ENCODE measurements at places on chromosomes 6 and 20.
A peak's percentile ranks its signal among the peaks of the same experiment; 100 is the strongest.

GRCh38 chr6:155517294-155517693, 61.7 kb upstream of the NOX3 start:
- DNase-seq: no peak

DNA sequence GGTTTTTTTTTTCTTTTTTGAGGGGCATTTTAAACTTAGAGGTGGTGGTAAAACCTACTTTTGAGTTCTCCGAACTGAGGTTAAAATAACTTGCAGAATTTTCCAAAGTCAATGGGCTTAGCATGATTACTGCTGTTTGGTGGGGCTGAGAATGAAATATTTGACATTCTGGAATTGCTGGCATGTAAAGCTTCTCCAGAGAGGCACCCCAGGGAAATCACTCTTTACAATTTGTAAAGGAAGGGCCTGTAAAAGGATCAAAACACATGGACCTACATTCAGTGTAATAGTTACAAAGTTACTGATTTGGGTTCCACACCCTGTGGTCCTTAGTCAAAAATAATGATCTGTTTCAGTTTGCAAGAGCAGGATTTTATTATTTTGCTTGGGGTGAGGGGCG, 5.5 kb downstream of the FAM217B start:
- no peak for DNase-seq

DNA sequence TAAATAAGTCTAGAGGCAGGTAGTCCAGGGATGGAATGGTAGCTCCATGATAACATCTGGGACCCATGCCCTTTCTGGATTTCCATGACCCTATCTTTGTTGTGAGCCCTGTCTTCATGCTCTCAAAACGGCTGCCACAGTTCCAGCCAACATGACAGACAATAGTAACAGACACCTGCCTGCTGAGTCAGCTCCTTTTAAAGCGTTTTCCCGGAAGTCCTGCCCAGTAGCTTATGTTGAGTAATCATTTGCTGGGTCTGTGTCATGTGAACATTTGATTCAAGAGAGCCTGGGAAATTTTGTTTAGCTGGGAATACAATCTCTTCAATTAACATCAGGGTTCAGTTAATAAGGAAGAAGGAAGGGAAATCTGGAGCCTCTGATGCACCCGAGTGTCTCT, 262.2 kb upstream of the SULF2 start:
- DNase-seq: no peak

DNA sequence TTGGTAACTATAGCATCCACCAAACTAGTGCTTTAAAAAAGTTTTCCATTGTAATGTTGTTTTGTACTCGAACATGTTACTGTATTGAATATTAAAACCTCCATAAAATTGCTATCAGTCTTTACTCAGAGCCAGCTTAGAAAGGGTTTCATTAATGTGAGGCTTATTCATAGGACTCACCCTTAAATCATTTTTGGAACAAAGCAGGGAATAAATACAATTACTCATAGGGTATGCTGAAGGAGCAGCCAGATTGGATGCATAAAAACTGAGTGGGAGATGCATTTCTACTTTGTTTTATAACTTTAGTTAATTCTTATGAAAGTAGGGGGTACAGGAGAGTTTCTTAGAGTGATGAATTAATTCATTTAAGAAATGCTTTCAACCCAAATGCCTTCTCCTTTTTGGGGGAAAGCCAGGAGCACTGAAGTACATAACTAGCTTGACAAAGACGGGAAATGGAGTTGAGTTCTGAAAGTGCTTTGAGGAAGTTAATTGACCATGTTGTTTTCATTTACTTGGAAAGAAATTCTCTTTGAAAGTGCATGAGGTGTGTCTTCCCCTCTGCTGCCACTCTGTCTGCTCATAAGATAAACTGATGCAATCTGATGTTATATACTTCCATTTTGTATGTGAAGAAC, 90.3 kb downstream of the RNF144B start:
- no peak for DNase-seq

DNA sequence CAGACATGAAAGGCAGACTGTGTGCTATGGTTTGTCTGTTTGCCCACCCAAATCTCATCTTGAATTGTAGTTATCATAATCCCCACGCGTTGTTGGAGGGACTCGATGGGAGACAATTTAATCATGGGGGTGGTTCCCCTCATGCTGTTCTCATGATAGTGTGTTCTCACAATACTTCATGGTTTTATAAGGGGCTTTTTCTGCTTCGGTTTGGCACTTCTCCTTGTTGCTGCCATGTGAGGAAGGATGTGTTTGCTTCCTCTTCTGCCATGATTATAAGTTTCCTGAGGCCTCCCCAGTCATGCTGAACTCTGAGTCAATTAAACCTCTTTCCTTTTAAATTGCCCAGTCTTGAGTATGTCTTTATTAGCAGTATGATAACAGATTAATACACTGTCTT, 47.2 kb upstream of the MICB start:
- no peak for DNase-seq

DNA sequence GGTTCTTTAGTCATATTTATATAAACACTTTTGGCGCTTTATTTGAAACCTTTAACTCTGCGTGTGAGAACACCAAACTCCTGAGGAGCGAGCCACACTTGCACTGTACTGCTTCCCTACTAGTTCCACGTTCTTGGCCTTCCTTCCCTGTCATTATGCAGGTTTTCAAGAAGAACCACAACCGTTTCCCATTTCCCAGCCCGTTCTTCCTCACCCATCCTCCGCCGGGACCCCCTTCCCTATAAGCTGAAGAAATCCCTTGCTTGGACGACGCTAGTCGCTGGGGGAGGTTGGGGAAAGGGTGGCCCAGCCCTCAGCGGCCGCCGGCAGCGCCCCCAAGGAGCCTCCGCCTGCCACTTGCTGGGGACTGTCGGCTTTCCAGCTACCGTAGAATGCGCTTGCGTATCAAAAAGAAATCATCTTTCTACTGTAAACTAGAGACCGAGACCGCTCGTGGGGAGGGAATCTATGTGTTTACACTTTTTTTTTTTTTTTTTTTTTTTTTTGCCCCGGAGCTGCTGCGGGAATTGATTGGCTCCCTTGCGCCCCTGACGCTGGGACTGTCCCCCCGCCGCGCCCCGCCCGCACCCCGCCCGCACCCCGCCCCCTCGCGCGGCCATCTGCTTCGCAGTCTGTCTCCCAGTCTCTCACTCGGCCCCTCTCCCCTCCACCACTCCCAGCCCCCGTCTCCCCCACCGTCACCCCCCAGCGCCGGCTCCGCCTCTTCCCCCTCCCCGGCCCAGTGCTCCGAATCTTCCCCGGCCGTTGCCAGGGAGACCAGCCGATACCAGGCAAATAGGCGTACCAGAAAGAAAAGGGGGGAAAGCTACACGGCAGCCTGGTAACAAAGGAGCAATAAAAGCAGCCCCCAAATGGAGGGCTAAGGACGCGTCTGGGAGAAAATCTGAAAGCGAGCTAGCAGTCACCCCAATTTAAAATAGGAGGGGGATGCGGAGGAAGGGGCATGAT, 2.3 kb upstream of the MARCKS start:
- DNase-seq: peak; percentile 94

- peak; percentile 38 for DNase-seq
Observed at GRCh38 chr6:24982231-24982630, 46.5 kb upstream of the RIPOR2 start.

DNA sequence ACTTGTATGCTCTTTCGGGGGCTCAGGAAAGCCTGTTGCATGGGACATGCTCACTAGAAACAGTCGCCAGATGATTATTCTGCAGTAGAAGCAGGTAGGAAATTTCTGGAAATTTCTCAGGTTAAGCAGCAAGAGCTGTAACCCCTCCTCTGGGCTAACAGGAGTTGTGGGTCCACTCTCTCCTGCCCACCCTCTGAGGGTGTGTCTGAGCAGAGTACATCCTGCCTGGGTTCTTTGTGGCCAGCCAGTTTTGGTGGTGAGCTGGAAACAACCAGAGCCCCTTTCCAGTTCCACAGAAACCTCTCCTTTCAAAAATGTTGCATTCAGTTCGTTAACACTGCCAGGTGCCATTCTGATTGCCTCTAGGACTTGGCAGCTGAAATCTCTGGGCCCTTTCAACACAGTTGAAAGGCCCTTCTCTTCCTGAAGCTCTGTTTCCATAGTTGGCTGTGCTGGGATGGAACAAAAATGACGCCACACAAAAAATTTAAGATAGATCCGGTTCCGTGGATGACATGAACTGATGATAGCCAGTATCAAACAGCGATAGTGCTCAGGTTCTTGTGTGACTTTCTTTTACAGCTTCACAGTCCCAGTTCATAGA, 38.5 kb downstream of the PLCG1 start:
- DNase-seq: no peak

DNA sequence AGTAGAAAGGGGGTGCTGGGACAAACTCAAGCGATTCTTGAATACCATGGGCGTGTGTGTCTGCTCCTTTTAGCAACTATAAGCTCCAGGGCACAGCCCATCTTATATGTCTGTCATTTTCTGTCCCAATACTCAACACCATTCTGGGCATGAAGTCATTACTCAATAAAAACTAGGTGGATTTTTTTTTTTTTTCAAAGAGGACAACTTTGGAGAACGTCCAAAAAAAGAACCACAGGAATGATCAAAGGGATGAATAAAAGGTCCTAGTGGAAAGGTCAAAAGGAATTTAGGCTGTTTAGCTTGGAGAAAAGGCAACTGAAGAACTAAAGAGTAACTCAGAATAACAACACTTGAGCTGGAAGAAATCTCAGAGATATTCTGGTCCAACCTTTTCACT, 24.4 kb downstream of the UQCC1 start:
- DNase-seq: no peak

DNA sequence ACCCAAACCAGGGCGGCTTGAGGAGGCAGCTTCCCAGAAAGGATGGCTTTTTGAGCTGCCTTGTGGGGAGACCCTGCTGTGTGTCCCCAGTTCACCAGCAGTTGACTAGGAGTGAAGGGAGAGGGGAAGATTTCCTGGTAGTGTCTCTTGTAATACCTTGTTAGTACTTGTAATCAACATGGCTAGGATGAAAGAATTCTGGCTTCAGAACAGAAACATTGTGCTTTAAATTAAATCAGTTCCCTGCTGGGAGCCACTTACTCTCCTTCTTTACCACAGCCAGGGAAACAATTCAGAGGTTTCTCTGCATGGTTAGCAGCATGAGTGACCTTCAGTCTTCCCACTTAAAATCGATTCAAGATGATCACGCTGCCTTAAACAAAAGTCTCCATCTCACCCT, 525.4 kb upstream of the ID4 start:
- DNase-seq: no peak

Measured in skin of body (tissue), 3 donors.